ENCODE measurements at places on chromosomes 3 and 15.
A peak's percentile ranks its signal among the peaks of the same experiment; 100 is the strongest.

DNA sequence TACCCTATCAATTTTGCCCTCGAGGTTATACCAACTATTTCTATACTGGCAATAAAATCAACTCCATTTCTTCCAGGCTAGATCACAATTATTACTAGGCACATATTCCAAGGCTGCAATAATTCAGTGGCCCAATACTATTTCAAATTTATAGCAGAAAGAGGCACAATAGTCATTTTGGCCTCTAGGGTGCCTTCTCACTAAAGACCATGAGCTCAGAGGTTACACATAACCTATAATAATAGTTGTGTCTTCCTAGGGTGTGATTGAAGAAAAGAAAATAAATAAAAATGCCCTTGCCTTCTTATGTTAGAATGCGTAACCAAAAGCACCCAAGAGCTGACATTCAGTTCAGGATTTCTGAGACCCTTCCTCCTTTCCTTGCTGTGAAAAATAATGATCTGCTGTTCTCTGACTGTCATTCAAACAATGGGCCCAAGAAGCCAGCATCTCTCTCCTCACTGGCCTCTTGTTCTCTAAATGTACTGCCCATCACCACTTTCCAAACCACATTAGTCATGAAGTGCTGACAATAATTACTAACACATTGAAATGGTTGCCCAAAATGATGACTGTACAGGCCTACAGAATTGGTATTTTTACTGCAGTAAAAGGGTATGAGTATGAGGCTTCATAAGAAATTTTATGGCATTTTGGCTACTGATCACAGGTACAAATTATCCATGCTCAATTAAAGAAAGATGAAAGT lies 244.8 kb downstream of the LRRN1 start:
- no peak for DNase-seq

DNA sequence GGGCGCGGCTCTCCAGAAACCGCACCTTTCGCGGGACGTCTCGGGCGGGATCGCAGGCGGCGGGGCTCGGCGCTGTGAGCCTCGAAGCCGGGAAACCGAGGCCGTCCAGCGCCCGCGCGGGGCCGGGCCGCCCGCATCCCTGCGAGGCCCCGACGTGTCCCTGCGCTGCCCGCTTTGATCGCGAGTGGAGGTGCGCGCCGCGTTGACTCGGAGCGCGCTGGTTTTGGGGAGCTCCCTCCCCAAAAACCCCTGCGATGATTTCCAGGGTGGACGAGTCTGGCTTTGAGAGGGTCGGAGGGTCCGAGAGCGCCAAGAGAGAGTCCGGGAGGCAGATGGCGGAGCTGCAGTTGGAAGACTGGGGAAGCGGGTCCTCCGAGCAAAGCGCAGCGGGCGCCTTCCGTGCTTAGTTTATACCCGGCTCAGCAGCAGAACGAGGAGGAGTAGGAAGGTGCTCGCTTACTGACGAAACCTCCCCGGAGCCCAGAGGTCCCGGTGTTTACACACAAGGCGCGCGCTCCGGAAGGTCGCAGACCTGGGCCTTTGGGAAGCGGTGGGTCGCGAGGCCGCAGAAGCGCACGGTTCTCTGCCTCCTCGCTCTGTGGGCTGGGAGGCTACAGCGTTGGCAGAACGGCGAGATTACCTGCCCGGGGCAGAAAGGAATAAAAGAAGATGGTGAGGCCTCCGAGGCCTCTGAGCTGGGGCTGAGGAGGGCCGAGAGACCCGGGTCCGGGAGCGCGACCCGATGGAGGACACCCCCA lies 687 bp downstream of the ALDH1A3 start:
- no peak for DNase-seq

- DNase-seq, result no peak
Measured at GRCh38 chr3:39601241-39601640, 133.8 kb downstream of the MOBP start.

DNA sequence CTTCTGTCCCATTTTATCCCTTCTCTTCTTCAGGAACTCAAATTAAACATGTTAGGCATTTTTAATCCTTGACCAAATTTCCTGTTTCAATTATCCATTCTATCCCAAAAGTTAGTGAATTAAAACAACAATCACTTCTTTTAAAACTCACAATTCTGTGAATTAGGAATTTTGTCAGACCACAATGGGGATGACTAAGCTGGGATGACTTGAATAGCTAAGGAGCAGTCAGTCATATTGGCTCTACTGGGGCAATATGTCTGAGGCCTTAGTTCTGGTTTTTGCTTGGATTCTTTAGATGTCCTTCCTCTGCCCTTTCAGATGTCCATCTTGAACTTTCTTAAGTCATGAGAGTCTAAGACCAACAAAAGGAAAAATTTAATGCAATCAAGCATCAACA lies 178.2 kb upstream of the TGFBR2 start:
- DNase-seq, result no peak

GRCh38 chr3:78143000-78143399 lies 1103.1 kb downstream of the ROBO2 start:
- DNase-seq, result no peak

DNA sequence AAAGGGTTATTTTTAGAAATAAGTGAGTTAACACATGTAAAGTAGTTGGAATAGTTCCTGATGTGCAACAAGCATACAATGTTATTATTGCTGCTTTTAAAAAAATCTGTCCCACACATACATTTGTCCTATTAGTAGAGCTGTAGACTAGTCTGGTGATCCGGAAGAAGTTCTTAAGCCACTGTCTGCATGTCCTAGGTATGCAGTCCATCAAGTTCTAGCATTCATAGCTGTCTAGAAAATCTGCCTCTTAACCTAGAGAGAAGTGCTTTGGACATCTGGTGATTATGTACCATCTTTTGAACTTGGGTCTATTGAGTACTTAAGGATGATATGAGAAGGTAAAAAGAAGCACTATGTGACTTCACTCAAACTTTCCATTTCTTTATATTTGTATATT lies 439.9 kb upstream of the NAALADL2 start:
- DNase-seq, result no peak

DNA sequence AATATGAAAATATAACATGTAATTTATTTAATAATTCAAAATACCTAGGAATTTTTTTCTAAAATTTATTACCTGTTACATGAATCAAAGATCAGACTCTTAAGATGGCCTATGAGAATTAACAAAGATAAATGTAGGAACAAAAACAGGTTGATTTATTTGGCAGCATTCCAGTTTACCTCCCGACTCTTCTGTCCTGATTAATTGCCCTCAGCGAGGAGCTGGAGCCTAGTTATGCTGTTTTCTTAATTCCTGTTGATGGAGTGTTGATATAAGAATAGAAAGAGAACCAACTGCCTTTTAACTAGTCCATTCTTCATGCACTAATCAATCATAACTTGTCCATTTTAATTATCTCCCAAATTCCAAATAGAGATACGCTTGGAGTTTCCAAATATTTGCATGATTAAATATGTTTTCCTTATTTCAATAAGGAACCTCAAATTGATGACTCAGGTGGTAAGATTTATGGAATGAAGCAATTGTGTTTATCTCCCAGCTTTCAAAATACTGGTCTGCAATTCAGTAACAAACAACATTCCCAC lies 10.6 kb upstream of the CPB1 start:
- DNase-seq, result no peak

DNA sequence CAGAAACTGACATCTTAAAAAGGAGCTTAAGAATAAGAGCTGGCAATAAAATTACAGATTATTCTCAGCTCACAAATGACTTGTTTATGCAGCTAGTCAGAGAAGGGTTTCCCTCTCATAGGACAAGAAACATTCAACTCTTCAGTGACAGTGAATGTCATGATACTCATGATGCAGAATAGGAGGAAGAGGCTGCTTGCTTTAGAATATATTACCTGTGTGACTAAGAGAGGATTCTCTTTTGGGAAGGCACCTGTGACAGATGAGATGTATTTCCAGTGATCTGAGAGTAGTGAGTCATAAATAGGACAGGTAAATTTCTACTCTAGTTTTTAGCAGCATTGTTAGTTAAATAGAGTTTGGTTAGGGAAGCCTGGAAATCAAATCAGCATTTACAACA lies 39.9 kb downstream of the RASA2 start:
- no peak for DNase-seq

GRCh38 chr3:123678108-123678511 lies 93.3 kb upstream of the HACD2 start:
- no peak for DNase-seq

DNA sequence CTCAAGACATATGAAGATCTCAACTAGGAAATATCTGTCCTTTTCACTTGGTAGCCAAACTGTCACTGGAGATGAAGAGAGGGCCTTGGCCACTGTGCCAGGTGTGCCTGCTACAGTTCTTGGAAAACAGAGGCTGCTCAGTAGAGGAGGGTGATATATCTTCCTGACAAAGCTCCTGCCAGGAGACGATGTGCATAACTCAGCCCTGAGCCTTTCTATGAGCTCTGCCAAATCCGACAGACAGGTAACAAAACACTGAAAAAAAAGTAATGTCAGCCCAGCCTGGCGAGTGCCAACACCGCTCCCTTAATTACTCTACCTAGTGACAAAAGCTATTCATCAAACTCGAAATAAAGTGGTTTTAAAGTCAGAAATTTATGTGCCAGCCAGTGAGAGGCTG lies 123.2 kb downstream of the MFSD1 start:
- no peak for DNase-seq

DNA sequence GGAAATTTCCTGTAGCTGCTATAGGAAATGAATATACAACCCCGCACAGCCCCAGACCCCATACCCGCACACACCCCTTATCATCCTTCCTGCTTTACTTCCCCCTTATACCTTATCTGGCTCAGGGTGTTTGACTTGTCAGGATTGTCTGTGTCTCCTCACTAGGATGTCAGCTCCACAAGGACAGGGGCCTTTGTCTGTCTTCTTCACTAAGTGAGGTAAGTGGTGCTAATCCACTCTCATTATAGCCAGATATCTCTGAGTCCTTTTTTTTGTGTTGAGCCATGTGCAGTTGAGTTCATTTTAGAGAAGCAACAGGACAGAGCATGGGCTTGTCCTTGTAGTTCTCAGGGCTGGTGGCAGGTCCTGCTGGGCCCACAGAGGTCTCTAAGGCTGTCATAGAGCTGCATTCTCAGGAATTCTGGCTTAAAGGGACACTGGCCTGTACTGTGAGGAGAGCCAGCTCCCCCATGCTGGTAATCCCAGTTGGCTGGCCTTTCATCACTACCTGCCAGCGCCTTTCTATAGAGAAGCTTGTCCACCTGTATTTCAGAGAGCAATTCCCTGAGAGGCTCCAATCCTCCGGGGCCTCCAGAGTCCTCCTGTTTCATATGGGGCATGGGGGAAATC lies 9.0 kb downstream of the KY start:
- no peak for DNase-seq

DNA sequence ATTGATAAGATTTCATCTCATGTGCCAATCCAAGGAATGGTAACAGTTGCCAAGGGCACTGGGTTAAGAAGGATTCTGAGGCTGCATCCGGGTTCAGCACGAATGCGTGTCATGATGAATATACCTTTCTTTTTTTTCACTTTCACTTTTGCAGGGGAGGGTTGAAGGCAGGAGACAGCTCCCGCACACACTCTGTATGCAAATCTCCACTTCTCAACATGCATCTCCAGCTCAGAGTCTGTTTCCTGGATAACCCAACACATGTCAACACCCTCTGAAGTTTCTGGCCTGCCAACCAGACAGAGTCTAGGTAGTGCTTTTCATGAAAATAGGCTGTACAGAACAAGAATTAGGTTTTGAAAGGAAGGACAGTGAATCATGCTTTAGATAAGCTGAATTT lies 21.6 kb downstream of the B4GALT4 start:
- DNase-seq, result no peak

DNA sequence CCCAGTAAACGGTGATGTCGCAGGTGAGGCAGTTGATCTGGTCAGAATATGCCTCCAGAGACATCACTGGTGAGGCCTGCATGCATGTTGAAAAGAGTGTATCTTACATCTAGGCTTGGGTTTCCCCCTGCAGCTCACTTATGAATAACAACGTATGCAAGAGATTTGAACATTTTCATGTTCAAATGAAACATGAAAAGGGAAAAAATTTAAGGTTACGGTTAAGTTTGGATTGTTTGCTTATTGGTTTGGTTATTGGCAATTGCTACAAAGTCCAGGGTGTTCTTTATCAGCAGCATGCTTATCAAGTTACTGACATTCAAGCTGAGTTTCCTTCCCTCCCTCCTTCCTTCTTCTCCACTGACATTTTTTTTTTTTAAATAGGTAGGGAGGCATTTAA lies 123.2 kb downstream of the IGF1R start:
- no peak for DNase-seq

DNA sequence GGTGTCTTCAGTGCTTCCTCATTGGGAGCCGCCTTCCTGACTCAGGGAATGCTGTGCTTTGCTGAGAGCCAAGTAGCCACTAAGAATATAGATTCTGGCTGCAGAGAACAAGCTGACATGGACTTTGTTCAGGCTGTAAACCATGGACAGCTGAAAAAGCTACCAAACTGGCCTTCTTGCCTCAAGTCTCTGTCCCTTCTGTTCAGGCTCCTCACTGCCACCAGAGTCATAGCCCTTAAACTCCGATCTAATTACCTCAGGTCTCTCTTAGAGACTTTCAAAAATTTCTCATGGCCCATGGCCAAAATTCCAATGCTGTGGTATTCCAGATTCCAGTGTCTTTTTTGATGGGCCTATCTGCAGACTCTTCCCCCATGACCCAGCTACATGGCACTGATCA lies 19.4 kb upstream of the PTX3 start:
- no peak for DNase-seq

DNA sequence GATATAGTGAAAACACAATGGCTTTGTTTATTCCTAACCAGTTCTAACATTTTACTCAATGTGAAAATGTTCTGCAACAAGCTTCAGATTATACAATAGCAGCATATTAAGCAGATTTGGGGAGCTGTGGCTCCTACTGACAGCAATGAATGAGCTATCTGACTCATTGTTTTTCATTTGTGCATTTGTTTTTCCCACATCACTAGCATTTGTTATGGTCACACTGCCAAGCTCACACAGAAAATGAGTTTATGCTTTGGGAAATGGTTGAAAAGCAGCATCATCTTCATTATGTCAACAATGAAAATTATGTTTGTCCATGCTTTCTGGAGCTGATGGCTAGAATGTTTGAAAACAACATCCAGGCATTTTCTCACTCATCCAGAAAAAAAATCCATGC lies 53.5 kb downstream of the ZPLD1 start:
- no peak for DNase-seq

- DNase-seq, result peak; percentile 6
Measured at GRCh38 chr15:33915571-33916407, 52.5 kb upstream of the CHRM5 start.

All from HEK293T (cell line).